ENCODE measurements at places on chromosomes 11 and 22.

GRCh38 chr11:34650528-34650927 lies 29.6 kb downstream of the EHF start:
- DNase-seq: no peak

DNA sequence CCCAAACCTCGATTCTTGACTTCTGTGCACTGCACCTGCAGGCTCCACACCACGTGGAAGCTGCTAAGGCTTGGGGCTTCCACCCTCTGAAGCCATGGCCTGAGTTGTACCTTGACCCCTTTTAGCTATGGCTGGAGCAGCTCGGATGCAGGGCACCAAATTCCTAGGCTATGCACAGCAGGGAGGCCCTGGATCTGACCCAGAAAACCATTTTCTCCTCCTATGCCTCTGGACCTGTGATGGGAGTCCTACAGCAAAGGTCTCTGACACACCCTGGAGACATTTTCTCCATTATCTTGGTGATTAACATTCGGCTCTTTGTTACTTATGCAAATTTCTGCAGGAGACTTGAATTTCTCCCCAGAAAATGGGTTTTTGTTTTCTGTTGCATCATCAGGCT lies 309.2 kb upstream of the DDI1 start:
- no peak for DNase-seq

GRCh38 chr11:122108192-122108799 lies 7.7 kb downstream of the BLID start:
- DNase-seq: peak; percentile 61

DNA sequence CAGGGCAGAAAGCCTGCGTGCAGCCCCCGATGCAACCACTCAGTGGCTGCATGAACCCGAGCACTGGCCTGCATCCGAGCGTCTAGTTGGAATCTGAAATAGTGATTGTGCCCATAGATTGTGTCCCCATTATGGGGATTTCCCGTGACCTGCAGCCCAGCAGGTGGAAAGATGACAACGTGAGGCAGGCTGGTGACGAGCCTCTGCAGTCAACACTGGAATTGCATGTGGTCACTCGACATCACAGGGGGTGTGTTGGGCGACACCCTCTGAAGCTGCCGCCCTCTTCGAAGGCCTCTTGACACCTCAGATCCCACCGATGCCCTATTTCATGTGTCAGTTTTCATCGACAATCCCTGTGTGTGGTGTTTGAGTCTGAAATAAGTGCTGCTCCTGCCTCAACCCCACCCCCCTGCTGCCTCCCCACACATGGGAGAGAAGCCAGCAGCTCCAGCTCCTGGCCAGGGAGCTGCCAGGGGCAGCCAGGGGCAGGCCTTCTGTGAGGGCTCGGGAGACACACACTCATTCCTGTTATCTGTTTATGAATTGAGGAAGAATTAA lies 172.0 kb upstream of the B3GAT1 start:
- DNase-seq: no peak

DNA sequence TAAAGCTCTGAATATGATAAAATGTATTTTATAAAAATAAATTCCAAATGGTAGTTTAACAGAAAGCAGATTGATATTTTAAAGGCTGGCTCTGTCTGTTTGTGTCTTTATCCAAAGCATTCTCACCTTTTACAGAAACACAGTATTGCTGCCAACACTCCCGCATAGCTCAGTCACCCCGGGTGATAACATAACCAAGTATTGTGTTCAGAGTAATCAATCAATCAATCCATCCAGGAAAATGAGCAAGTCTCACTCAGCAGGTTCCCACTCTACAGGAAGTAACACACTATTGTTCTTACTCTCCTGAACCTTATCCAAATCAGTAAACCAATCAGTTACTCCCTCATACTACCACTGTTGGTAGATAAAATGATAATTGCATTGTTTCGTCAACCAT lies 203.4 kb downstream of the LRRC4C start:
- no peak for DNase-seq

- DNase-seq: no peak
Observed at GRCh38 chr22:28864878-28865596, 18.3 kb upstream of the ZNRF3 start.

- no peak for DNase-seq
Observed at GRCh38 chr11:111797145-111797581, 31.0 kb upstream of the PPP2R1B start.

GRCh38 chr11:129968591-129969419 lies 33.8 kb downstream of the PRDM10 start:
- DNase-seq: no peak

GRCh38 chr11:109785714-109786113 lies 307.5 kb upstream of the ZC3H12C start:
- DNase-seq: no peak

DNA sequence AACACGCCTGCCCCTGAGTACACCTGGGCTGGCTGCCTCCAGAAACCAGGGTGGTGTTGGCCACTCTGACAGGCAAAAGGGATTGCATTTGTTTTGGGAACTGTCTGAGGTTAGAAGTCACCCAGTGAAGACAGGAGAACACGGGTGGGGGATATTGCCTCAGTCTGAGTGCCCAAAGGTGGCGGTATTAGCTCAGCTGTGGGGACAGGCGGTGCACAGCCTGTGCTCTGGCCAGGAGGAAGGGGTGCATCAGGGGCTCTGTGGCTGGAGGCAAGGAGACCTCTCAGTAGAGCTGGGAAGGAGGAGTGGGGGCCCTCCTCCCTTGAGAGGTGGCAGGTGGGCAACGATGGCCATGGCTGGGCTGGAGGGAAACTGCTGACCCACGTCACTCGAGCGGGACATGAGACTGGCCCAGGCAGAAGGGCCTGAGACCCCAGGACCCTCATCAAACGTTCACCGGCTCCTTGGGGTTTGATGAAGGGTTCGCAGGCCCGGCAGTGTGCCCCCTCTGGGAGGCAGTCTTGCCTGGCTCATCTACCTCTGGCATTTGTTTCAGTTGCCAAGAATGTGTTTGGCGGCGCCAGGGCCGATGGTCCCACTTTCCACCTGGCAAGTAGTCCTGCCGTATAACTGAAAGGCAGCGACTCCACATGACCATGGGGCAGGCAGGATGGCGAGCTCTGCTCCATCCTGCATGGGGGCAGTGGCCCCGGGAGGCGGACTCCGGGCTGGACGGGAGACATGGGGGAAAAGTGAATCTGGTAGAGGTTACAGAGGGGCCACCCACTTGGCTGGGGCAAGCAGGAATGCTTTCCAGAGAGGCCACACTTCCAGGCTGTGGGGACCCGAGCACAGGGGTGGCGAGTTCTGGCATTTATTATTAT lies 52.8 kb upstream of the SMIM38 start:
- DNase-seq: no peak

GRCh38 chr11:20162824-20163782 lies 2.8 kb upstream of the DBX1 start:
- peak; percentile 25 for DNase-seq

GRCh38 chr11:118488480-118489109 lies 38.7 kb upstream of the TTC36 start:
- DNase-seq: peak; percentile 53

- DNase-seq: no peak
Observed at GRCh38 chr22:50723991-50724390, 14.0 kb upstream of the ACR start.

- peak; percentile 31 for DNase-seq
Observed at GRCh38 chr22:34055525-34056200, 135.4 kb upstream of the LARGE1 start.

DNA sequence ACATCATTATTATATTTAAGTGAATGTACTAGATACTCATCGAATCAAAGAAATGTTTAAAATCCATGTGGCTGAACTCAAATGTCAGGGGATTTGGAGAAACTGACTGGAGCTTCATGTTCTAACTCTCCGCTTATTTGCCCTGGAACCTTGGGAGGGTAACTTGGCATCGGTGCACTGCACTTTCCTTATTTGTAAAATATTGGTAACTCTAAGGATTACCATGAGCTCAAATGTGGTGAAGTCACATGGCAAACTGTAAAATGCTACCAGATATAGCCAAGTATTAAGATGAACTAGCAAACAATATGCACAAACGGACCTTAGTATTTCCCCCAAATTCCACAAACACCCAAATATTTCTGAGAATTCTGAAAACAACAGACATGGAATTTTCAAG lies 75.6 kb downstream of the ETS1 start:
- no peak for DNase-seq

DNA sequence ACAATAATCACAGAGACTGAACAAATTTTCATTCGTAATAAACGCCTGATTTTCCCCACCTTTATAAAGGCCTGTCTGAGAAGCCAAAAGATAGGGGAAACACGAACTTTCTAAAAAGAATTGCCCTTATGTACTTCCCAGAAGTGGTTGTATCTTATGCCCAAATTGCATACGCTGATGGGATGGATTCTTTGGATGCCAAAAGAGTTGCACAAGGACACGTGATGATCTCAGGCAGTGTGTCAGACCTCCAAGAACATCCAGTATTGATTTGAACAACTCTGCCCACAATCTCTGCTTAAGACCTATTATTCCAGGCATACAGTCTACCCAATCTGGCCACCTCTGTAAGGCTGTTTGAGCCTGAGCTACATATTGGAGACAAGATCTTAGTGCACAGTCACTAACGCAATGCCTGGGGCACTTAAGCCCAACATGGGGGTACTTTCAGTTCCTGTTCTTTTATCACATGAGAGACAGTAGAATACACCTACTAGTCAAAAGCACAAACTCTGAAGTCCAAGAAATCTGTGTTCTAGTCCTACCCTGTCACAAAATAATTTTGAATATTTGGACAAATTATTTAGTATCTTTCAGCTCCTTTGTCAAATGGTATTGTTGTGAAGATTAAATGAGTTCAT lies 38.9 kb downstream of the OR10A6 start:
- DNase-seq: no peak

DNA sequence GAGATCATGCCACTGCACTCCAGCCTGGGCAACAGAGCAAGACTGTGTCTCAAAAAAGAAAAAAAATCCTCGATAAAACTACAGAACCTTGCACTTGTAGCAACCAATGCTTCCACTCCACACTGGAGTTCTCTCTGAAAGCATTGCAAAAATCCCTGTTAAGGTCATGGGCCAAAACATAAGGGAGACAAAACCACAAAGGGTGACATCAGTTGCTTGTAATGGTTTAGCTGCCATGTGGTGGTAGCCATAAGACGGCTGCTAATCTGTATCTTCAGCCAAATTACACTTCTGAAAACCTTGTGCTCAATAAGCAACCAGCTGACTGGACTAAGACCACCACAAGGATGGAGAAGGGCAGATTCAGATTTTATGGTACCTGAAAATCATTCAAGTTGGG lies 20.6 kb upstream of the TPH1 start:
- no peak for DNase-seq

- DNase-seq: no peak
Observed at GRCh38 chr22:49545606-49546005, 282.1 kb downstream of the BRD1 start.

- no peak for DNase-seq
Observed at GRCh38 chr11:120517390-120517761, 5.8 kb downstream of the GRIK4 start.

DNA sequence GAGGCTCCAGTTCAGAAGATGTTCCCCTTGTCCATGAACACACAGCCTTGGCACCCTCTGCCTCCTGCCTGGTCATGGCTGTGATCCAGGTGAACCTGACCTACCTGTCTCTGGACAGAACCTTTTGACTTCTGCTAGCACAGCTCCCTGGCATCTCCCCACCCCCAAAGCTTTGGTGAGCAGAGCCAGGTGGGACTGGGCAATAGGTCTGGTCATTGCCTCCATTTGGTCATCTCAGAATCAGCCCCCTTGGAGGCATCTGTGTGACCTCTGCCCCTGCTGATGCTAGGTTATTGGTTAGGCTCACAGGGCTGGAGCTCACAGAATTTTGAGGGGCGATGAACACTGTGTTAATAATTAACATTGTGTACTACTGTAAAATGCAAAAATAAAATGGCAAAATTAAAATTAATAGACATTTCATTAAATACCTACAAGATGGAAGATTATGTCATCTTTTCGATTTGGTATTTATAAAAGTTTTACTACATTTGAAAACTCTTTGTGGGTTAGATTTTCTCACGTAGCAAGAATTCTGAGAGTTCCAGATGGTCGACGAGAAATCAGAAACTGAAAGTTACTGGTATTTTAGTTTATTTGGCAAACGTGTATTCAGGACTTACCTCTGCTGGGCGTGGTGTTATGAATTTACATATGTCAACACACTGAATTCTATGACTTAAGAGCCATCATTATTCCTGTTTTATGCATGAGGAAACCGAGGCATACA lies 8.3 kb upstream of the KIAA0930 start:
- DNase-seq: no peak

- DNase-seq: no peak
Observed at GRCh38 chr22:24847490-24847889, 41.5 kb downstream of the SGSM1 start.

DNA sequence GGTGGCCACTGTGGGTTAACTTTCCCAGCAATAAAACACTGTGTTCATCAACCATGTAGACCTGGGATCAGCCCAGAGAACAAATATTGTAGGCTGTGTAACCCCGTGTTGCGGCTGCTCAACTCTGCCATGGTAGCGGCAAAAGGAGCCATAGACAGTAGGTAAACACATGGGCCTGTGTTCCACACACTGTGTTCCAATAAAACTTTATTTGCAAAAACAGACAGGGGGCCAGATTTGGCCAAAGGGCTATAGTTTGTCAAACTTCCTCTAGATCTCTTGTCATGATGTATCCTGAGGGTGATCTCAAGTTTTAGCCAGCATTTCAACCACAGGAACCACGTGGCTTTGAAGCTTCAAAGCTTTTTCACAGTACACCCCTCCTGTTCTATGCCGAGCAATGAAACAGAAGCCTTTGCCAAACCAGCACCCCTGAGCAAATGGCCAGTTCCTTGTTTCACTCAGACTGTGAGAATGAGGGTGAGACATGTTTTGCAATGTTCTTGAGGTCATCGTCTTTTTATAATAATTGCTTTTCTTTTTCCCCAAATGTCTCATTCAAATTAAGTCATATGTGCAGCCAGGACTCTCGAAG lies 49.9 kb upstream of the FADD start:
- DNase-seq: no peak

DNA sequence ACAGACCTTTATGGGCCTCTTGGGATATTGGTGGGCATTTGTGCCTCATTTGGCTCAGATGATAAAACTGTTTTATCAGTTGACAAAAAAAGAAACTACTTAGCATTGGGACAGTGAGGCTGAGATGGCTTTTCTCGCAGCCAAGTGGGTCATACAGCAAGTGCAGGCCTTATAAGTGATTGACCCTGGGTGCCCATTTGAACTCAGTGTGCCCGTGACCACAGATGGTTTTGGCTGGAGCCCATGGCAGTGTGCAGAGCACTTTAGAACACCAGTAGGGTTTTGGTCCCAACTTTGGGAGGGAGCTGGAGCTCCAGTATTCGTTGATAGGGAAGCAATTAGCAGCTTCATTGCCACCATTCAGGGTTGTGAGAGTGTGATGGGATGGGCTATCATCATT lies 404.5 kb upstream of the LARGE1 start:
- DNase-seq: no peak

DNA sequence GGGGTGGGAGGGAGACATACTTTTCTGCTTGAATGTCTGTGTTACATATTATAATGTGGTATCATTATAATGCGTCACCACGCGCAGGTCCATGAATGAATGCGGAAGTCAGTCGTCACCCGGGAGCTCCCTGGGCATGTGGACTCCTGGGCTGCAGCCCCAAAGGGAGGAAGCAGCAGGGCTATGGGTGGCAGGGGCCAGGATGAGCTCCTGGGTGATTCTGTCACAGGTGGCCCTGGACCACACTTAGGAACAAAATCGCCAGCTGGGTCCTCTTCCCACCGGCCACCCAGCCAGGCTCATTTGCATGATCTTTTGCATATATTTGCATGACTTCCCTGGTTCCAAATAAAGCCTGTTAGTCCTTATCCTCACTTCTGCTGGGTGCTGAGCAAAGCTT lies 51.2 kb downstream of the KCNJ4 start:
- no peak for DNase-seq

- no peak for DNase-seq
Observed at GRCh38 chr11:134976551-134976950, 564.5 kb upstream of the B3GAT1 start.

GRCh38 chr11:134468081-134468668 lies 56.1 kb upstream of the B3GAT1 start:
- DNase-seq: peak; percentile 15

Data from NCI-H1092 (cell line).